ENCODE measurements at places on chromosomes 16 and 17.

DNA sequence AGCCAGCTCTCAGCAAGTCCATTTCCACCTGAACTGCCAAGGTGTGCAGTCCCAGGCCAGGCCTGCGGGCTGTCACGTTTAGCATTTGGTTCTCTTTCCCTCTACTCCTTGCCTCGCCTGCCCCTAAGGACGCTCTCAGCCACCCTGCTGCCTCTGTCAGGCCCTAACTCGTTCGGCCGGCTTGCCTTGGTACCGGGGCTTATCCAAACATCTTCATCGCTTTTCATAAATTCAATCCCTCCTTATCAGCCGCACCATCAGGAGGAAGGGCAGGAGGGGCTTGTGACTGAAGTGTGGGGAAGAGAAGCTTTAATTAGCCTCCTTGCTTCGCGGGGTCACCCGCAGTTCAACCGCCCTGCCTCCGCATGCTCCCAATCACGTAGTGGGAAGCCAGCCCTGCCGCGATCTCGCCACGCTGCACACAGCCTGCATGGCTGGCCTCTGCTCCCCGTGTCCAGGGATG is 231.1 kb downstream of the SOX9 start:
- no peak for DNase-seq

DNA sequence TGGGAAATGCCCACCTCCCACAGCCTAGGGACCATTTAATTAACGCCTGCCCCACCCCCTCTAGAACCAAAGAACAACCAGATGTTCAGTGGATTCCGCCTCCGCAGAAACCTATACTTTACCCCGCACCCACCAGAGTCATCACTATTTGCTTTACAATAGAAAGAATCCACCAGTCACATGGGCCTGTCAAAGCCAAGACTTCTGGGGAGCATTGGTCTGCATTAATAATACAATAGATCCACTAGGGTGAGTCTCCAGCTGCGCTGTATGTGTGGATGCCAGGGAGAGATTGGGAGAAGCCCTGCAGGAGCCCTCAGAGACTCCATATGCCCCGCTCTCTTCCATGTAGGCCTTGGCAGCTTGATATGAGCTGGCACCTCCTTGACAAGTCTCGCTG is 31.3 kb downstream of the CLEC19A start:
- DNase-seq = no peak

DNA sequence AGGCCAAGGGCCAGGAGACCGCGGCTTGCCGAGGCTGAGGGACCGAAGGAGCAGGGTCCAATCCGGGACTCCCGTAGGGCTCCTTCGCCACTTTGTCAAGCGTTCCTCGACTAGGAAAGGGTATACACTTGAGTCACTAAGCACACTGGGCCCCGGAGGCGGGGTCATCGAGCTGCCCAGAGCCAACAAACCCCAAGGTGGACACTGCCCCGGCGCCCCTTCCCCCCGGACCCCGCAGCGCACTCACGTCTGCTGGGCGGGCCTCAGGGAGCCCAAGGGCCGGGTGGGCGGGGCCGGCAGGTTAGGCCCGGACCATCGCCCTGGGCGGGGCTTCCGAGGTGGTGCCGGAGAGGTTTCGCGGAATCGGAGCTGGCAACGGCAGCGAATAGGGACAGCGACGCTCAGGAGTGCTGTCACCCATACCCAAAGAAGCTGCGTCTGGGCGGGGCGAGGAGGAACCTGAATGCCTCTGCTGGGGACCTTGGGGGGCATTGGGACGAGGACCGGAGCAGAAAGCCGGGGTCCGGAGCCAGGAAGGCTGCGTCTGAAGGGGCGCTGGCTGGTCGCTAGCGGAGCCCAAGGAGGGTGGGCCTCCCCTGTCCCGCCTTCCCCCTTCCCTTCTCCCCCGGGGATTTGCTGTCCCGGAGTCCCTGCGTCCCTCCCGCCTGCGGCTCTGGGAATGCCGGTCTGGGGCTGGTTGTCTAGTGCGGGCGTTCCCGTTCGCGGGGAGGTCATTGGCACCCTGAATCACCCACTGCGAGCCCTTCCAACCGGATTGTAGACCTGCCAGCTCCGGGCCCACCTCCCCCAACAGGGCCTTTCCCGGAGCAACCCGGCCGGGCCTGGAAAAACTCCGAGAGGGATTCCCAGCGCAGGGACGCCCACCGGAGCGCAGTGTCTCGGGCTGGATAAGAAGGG is 118.2 kb upstream of the SMURF2 start:
- DNase-seq = no peak

DNA sequence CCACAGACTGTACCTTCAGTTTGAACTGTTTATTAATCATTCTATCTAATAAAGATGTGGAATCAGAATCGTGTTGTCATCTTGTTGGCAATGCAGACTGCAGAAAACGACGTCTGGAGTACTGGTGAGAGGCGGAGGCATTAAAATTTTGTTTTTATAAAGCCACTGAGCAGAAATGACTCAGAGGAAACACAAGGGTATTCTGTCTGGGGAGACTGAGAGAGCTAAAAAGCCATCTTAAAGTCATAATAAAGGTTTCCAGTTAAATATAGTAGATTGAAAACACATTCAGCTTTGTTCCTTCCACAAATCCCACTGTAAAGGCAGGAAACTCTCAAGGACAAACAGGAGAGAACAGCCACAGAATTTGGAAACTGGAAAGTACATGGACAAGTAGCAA is 74.2 kb downstream of the CPPED1 start:
- DNase-seq = no peak

GRCh38 chr17:8371786-8372185 is 4.7 kb downstream of the KRABD2 start:
- DNase-seq = no peak

GRCh38 chr17:29154516-29155226 is 25.5 kb downstream of the MYO18A start:
- no peak for DNase-seq

- no peak for DNase-seq
Measured at GRCh38 chr17:65696739-65697394, 135.4 kb upstream of the AXIN2 start.

DNA sequence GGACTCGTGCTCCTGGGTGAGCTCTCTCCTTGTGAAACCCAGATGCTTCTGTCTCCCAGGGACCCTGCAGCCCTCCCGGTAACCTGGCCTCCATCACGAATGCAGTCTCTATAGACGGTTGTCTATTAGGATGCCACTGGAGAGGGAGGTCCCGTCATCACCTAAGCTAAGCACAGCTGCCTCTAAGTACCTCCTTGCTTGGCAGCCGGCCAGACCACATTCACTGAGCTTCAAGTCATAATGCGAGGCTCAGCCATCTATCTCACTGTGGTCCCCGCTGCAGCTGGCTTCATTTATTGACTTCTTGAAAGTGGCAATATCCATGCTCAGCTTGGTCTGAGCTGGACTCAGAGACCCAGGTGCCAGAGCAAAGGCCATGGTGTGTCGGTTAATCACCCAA is 74.5 kb upstream of the HSBP1 start:
- DNase-seq = no peak

GRCh38 chr17:70563281-70563820 is 394.0 kb downstream of the KCNJ2 start:
- no peak for DNase-seq

- DNase-seq = no peak
Measured at GRCh38 chr17:17557796-17558195, 33.7 kb downstream of the PEMT start.

GRCh38 chr17:47287068-47287467 is 33.4 kb downstream of the ITGB3 start:
- no peak for DNase-seq

DNA sequence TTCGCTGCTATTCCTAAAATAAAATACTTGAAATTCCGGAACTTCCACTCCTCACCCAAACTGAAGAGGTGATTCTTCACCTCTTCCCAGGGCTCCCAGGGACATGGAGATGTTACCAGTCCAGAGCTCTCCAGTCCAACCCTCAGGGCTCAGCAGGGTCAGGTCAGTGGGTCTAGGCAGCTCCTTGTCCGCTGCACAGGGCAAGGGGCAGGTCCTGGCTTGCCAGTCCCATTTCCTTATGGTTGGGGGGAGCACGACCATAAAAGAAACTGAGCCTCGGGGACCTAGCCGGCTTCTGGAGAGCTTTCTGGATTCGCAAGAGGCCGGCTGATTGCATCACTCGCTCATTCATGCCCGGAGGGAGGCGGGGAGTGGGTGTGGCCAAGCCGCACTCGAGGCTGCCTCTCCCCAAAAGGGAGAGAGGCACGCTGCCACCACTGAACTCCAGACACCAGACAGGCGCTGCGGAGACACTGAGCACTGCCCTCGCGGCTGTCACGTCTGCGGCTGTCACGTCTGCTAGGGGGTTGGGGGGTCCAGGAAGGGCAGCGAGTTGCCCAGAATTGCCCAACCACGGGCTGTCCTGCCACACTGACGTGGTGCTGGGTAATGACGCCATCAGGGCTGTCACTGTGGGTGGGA is 15.8 kb downstream of the SLC7A5 start:
- peak; percentile 65 for DNase-seq

DNA sequence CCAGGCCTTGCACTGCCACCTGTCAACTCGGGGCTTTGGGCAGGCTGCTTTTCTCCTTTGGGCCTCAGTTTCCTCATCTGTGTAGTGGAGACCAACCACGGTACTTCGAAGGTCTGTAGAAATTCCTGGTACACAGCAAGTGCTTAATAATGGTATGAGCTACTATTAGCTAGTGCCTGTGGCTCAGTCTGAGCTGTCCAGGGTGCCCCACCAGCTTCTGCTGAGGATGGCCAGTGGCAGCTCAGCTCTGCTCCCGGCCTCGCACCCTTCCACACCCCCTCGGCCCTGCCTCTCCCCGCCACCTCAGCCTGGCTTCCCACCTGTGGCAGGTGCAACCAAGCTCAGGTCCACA is 26.2 kb upstream of the PLCG2 start:
- no peak for DNase-seq

DNA sequence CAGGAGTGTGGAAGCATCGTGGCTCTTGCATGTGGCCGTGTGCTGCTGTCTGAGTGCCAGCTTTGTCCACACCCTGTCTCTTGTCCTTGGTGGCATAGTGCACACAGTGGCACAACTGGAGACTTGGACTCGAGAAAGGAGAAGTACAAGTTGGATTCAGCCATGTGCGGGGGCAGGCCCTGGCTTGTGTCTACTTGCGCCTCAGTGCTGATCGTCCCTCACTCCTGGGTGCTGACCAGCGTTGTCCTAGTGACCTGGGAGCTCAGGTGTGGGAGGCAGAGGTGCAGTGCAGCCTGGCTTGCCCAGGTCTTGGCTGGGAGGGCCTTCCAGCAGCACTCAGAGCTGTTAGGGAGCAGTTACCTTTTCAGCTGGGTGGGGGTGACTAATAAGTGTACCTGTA is 20.6 kb downstream of the MPRIP start:
- no peak for DNase-seq

DNA sequence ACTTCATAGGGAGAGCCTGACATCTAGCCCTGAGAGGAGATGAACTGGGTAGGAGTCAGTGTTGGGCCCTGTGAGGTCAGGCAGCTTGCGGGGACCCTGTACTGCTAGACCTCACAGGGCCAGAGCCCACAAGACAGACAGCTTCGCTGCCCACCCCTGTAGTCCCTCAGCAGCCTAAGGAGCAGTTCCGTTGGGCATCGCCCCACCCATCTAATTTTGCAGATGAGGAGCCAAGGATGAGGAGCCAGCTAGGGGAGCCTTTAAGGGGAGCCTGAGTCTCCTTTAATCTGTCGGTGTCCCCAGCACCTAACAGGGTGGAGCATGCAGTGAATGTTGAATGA is 755 bp upstream of the TUFM start:
- no peak for DNase-seq

DNA sequence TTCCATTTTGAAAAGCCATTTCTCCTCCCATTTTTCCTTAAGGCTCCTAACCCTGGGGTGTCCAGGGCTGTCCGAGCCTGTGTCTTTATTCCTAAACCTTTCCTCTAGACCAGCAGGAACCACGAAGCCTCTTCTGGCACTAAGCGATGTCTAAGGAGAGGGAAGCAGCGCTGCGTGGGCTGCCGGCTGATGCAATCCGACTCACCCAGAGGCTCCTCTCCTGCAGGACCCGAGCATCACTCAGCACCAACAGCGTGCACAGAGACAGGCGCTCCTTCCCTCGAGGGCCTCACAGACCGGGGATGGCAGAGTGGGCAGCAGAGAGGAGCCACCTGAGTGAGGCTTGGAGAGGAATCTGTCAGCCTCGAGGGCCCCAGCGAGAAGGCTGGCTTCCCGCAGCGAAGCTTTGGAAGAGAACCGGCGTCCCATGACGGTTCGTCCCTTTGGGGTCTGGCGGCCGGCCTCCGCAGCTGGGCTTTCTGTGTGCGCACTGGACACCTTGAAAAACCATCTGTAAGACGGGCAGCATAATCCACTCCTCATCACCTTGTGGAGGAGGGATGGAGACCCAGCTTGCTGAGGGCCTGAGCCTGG is 174.3 kb downstream of the FOXL1 start:
- no peak for DNase-seq

DNA sequence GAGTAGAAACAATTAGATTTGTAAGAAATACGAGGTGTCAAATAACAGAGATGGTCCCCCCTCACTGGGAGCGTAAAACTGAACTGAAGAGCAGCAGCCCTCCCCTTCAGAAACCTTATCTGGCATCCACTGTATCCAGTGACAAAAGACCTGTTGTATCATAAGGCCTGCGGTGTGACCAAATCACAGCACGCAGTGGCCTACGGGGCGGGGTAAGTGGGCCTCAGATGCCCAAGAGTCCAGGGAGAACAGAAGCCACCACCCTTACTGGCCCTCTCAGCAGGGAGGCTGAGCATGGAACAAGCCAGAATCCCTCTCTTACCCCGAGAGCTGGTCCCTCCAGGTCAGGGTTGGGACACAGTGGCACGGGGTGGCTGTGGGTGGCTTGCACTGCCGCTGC is 5.5 kb downstream of the JMJD6 start:
- no peak for DNase-seq

GRCh38 chr17:60188759-60189158 is 39.0 kb downstream of the CA4 start:
- DNase-seq = no peak

DNA sequence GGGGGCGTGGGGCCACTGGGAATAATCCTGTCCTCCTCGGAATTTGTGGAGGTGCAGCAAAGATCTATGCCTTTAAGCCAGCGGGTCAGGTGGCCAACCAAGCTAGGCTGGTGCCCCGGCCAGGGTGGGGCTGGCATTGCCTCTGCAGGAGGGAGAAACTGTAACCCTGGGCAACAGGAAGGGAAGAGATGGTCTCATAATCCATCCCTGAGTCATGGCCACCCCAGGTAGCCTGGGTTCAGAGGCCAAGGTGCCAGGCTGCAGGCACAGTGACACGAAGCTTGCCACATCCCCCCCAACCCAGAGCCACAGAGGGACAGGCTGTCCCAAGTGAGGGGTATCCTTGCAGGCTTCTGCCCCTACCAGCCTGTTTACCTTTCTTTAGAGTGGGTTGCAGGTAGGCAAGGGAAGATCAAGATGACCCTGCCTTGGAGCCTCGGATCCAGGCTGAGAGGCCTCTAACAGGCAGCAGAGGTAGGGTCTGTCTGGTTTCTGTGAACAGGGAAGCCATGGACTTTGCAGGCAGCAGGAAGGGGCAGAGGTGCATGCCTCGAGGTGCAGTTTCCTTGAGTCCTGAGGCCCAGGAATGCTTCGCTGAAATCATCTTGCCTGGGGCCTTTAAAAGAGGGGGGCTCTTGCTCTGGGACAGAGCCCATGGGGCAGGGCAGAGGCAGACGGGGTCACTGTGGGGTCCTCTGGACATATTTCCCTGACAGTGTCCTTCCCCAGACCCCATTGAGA is 4.0 kb downstream of the LASP1 start:
- DNase-seq = no peak
